ENCODE measurements at places on chromosomes 2 and 18.

- no peak for DNase-seq
Measured at GRCh38 chr2:64939332-64939917, 49.8 kb upstream of the SLC1A4 start.

GRCh38 chr2:105393373-105394055, 5.3 kb downstream of the FHL2 start:
- no peak for DNase-seq

- no peak for DNase-seq
Measured at GRCh38 chr2:223545830-223546229, 56.3 kb downstream of the SCG2 start.

GRCh38 chr2:12289120-12289802, 427.5 kb upstream of the TRIB2 start:
- DNase-seq, result no peak

GRCh38 chr18:73895701-73896100, 251.9 kb downstream of the FBXO15 start:
- no peak for DNase-seq

- DNase-seq, result no peak
Measured at GRCh38 chr18:58407263-58407648, 221.6 kb downstream of the ALPK2 start.

- DNase-seq, result no peak
Measured at GRCh38 chr2:100895402-100895801, 75.5 kb downstream of the NPAS2 start.

GRCh38 chr18:54479365-54479764, 111.7 kb upstream of the DYNAP start:
- DNase-seq, result no peak

DNA sequence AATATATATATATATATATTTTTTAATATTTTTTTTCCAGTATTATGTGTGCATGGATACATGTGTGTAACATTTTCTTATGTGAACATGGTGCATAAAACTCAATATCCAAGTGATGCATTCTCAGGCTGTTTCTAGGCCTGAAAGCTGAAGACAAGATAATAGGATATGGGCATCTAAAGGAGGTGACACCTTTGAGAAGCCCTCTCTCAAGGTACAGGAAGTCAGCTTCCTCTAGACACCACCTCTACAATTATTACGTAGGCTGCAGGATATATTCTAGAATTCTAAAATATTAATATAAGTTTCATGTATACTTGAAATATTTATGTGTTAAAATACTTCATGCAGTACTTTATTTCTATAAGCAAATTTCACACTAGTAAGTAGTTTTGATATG, 327.5 kb downstream of the PTPRM start:
- no peak for DNase-seq

GRCh38 chr2:227642656-227643055, 23.9 kb upstream of the SCYGR5 start:
- no peak for DNase-seq
